Stromal cell of bone marrow (primary cell): ENCODE measurements at places on chromosomes 6 and 20.

- DNase-seq: no peak
Measured at GRCh38 chr6:128266946-128267345, 253.5 kb downstream of the PTPRK start.

GRCh38 chr6:127247114-127248096 is 19.3 kb upstream of the RNF146 start:
- no peak for DNase-seq

- peak; percentile 51 for DNase-seq
Measured at GRCh38 chr6:21856456-21856825, 262.9 kb downstream of the SOX4 start.

GRCh38 chr6:36615018-36615761 is 21.0 kb downstream of the SRSF3 start:
- DNase-seq: peak; percentile 47

DNA sequence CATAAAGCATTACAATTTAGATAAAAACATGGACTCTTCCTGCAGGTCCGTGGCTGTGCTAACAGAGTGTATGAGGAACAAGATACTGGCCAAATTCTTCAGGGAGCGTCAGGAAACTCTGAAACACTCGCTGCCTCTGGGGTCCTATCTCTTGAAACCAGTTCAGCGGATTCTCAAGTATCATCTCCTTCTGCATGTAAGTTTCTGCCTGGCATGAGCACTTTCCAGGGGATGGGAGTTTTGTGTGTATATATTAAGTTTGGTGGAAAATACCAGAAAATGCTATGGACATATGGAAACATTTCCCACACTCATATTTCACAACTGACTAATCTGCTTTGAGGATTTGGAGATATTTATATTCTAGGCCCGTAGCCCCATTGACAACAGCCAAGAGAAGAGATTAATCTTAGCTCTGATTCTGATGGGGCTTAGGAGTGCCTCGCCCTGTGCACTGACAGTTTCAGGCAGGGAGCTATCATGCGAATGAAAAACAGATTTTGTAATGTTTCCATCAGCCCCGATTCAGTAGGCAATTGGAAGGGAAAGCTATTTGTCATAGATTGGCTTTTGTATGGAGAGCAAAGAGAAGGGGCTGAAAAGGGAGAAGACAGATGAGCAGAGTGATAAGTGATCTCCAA is 64.7 kb upstream of the MTHFD1L start:
- DNase-seq: no peak

- DNase-seq: no peak
Measured at GRCh38 chr6:28651161-28651560, 125.5 kb downstream of the GPX5 start.

- DNase-seq: no peak
Measured at GRCh38 chr6:157433678-157434081, 52.7 kb downstream of the ZDHHC14 start.

- peak; percentile 91 for DNase-seq
Measured at GRCh38 chr6:164085091-164086075, 670.9 kb downstream of the QKI start.

GRCh38 chr6:18997375-18997826 is 610.3 kb downstream of the RNF144B start:
- DNase-seq: peak; percentile 18

GRCh38 chr6:55530931-55531330 is 48.1 kb downstream of the HMGCLL1 start:
- DNase-seq: no peak

GRCh38 chr6:152356662-152357061 is 280.5 kb downstream of the SYNE1 start:
- no peak for DNase-seq

- no peak for DNase-seq
Measured at GRCh38 chr6:90374201-90374600, 77.6 kb upstream of the BACH2 start.

DNA sequence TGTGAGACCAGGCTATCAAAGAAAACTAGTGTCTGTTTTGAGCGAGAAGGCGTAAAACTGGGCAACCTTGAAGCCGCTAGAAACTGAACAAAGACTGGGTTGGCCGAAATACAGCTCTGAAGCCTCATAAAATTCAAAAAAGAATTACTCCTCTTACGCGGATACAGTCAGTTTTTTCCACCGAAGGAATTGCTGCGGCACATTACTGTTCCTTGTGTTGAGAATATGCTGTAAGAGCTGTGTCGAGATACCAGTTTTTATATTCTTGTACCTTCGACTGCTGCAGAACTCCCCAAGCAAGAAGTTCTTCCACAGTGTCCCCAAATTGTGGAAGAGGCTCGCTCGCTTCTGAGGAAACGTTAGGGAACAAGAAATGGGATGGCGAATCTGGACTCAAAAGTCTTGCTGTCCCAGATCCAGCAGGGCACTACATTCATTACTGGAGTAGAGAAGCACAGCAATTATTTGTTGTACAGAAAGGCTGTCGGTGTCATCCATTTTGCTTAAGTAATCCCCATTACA is 523 bp upstream of the COX7A2 start:
- peak; percentile 13 for DNase-seq

DNA sequence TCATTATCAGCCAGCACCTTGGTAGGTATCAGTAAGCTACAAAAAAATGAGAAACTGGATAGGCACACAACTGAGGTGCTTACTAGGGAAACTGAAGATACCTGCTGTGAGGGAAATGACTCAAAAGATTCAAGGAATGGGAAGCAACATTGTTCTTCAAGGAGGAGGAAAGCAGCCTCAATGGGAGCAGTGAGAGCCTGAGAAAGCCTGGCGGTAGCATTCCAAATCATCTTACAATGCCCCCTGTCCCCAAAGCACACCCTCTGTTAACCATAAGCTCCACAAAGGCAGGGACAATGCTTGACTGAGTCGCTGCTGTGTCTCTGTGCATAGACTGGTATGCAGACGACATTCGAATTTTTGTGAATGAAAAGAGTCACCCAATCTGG is 10.6 kb downstream of the PKHD1 start:
- DNase-seq: no peak

DNA sequence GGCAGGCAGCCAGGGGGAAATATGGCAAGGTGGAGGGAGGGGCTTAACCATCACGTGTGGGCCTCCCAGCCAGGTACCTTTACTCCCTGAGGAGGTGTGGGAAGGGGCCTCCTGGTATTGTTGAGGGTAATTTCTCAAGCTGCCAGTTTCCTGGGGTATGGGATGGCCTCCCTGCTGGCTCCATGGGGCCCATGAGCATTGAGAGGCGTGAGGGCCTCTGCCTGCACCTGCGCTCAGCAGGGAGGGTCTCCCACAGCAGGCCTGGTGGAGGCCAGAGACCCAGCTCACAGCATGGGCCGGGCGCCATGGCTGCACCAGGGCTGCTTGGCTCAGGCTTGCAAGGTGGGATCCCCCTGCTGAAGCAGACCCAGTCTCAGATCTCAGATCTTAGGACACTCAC is 113.0 kb downstream of the GRM4 start:
- no peak for DNase-seq

DNA sequence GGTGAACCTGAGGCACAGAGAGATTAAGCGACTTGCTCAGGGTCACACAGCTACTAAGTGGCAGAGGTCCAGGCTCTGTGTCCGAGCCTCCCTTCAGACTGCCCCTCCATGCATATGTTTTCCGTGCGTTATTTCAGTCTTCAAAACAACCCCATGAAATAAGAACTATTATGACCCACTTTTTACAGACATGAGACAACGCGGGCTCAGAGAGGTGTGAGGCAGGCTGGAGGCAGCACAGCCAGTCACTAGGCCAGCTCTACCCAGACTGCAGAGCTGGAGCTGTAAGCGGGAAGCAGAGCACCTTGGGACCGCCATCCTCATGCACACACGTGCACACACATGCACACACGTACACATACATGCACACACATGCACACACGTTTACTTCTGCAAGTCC is 62.3 kb downstream of the PSMG4 start:
- no peak for DNase-seq

DNA sequence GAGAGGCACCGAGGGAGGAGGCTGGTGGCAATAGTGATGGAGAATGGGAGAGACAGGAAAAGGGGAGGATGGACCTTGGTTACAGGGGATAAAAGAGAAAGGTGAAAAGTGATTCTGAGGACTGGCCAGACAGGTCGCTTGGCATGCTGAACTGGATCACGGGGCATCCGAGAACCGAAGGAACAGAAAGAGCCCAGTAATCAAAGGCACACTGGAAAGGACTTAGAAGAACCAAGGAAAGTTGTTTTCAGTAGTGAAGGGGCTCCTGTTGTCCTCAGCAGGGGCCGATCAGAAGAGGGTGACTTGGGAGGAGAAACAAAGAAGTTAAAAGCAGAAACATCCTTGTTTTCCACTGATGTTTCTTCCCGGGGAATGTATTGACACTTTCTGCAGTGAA is 18.9 kb downstream of the SYTL3 start:
- no peak for DNase-seq

DNA sequence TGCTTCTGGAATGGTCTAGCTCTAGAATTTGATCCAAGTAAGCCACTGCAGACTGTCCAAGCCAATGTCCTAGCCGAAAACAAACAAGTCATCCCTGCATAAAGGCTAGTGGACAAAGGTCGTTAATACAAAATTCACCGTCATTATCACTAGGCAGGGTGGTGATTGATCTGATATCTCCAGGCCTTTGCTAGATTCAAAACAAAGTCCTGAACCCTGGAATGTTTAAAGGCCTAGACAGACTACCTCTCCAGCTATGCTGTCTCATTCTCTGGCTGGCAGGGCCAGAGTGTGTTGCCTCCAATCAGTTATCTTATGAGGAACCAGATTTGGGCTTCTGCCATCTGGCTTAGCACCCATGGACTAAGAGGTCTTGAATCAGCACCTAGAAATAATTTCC is 38.3 kb downstream of the MAP7 start:
- DNase-seq: no peak

- no peak for DNase-seq
Measured at GRCh38 chr6:21521276-21521675, 72.3 kb upstream of the SOX4 start.

DNA sequence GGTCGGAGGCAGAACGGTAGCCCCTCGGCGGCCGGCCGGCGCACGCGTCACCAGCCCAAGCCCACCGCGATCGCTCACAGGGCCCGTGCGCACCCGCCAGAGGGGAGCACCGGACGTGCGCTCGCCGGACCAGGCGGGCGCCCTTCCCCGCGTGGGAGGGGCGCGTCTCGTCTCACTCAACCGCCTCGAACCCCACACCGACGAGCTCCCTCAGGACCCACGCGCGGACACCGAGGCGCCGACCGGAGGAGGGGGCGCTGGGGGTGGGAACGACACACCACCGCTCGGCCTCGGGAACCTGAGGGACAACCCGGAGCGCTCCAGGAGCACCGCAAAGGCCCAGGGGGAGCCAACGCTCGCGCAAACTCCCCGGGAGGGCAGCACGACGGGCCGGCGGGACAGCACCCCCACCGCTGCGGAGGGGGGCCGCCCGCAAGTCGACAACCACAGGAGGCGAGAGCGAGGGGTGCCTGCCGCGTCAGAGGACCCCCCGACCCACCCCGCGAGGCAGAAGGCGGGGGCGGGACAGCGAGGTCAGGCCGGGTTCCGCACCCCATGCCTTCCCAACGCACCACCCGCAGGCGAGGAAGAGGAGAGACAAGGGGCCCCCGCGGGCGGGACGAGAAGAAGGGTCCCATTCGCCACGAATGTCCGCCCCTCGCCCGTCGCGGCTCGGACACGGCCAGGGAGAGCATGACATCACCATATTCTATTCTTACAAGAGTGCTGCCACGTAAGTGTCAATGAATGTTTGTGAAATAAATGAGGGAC is 512.7 kb upstream of the ZNF337 start:
- no peak for DNase-seq

DNA sequence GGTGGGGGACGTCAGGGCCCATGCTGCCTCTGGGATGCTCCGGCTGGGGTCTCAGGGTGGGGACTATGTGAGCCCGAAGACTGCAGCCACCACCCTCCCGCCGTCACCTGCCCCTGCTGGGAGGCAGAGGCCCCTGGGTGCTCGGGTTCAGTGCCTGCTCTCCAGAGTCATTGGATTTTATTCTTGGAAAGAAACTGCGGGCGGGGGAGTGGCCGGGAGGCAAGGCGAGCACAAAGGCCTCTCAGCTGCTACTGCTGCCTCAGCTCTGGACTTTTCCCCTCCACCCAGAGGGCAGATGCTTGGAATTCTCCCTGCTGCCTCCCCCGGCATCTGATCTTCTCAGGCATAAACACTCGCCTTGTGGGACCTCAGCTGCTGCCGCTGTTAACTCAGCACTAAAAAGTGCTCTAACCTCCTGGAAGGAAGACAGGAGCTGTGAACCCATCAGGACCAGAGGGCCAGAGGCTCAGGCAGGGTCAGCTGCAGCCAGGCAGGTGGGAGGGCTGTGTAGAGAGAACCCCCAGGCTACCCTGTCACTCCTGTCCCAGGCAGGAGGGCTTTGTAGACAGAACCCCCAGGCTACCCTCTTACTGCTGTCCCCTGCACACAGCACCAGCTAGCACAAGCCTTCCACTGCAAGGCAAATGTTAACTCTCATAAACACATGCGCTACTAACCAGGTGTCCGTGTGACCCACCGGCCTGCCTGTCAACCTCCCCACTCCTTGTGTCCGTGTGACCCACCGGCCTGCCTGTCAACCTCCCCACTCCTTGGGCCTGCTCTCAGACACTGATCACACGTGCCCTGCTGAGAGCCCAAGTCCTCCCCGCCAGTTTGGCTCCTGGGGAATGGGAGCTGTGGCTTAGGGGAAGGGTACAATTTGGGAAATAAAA is 9.4 kb upstream of the FRMD1 start:
- peak; percentile 9 for DNase-seq

- DNase-seq: no peak
Measured at GRCh38 chr6:46541556-46541955, 50.3 kb upstream of the RCAN2 start.

GRCh38 chr6:168192901-168193815 is 114.1 kb upstream of the FRMD1 start:
- no peak for DNase-seq

DNA sequence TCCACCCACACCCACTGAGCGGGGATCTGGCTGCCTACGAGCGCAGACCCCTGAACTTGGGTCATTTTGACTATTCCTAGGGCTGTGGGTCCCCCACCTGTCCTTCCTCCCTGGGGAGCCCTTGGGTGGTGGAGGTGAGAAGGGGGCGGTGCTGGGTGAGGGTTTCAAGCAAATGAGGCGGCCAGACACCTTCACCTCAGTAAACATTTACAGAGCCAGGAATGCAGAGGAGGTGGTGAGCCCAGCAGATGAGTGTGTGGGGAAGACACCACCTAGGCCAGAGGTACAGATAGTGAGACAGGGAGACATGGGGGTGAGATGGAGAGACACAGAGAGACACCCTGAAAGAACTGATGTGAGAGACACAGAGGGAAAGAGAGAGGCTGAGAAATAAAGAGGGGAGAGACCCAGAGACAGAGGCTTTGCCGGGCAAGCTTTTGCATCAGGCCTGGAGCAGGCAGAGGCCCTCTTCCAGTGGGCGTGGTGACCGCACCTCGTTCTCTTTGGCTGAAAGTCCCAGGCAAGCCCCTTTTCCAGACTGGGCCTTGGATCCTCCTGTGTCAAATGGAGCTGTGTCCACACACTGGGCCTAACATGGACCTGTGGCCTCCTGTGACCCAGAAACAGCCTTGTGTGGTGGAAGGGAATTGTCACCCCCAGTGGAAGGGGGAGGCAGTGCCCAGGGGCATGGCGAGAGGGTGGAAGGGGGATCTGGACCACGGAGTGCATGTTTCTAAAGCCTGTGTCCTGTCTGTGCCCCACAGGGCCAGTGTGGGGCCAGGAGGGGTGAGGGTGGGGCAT is 29.7 kb downstream of the CEBPB start:
- DNase-seq: no peak

- no peak for DNase-seq
Measured at GRCh38 chr20:17617212-17617867, 47.5 kb downstream of the DSTN start.
